ENCODE measurements at places on chromosomes 6 and 20.
A peak's percentile ranks its signal among the peaks of the same experiment; 100 is the strongest.

GRCh38 chr6:29230666-29231065 lies 60.0 kb downstream of the OR2J2 start:
- no peak for DNase-seq

GRCh38 chr6:40743226-40743625 lies 156.1 kb upstream of the LRFN2 start:
- no peak for DNase-seq

DNA sequence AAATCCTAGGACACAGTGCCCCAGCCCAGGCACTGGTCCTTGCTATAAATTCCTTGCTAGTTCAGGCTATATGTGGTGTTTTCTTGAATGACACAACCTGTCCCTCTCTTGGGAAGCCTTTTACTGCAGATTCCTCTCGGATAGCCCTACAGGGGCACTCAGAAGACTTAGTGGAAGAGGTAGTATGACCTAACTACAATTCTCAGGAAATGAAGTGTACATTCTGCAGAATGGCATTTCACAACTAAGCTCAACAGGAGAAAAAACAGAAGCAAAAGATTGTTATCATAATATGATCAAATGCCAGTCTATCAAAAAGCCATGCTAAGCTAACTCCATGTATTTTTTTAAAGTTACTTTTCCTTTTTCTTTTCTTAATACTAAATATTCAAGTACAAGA lies 66.3 kb upstream of the FBXL4 start:
- DNase-seq: no peak

- peak; percentile 42 for DNase-seq
These were observed 52.8 kb downstream of the GTF2H5 start for GRCh38 chr6:158220786-158221442.

DNA sequence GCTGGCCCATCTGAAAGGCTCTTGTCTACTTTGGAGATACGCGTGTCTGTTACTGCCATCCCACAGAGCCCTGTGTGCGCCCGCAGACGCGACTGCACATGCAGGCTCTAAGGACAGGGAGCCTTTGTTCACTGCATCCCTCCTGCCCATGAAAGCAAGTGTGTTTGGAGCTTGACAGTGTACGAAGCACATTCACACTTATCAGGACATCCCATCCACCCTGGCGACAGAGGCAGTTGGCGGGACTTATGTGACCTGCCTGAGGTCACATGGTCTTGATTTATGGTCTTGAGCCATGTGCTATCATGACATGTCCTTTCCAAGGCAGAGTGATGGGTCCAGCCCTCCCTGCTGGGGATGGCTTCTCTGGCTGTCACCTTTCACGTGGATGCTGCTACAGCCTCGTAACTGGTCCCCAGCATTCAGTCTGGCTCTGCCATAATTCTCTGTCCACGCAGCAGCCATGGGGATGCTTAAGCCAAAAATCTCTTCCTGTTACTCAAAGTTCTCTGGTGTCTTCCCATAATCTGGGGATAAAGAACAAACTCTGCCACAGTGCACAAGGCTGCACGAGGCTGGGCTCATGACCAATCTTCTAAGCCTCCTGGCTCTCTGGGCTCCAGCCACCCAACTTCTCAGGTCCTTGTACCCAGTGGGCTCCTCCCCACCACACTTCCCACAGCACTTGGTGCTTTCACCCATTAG lies 36.3 kb upstream of the FAM83D start:
- DNase-seq: no peak

GRCh38 chr20:38805958-38806854 lies 709 bp downstream of the PPP1R16B start:
- DNase-seq: no peak

DNA sequence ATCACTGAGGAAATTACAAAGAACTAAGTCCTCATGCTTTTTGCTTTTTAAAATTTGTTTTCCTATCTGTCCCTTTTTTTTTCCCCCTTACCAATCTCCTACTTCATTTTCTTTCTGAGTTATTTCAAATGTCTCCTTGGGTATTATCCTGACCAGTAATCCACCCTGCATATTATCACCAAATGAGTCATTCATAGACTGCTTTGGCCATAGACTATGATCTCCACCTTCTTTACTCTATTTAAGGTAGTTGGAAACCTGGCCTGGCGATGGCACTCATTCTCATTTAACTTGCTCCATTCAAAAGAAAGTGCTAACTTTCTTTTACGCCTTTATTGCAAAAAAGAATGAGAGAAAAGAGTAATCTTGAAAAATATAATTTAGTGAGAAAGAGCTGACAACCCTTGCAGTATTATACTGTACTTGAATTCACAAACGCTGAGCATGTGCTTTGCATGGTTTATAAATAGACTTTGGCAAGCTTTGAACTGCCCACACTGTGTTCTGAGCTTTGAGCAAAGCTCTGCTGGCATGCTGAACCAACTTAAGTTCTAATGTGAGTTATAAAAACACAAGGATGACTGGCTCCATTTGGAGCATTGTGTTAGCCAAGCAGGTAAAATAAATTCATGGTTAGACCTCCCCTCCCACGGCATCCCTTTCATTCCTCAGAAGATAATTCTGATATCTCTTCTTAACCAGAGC lies 198.9 kb downstream of the NKAIN2 start:
- DNase-seq: no peak

DNA sequence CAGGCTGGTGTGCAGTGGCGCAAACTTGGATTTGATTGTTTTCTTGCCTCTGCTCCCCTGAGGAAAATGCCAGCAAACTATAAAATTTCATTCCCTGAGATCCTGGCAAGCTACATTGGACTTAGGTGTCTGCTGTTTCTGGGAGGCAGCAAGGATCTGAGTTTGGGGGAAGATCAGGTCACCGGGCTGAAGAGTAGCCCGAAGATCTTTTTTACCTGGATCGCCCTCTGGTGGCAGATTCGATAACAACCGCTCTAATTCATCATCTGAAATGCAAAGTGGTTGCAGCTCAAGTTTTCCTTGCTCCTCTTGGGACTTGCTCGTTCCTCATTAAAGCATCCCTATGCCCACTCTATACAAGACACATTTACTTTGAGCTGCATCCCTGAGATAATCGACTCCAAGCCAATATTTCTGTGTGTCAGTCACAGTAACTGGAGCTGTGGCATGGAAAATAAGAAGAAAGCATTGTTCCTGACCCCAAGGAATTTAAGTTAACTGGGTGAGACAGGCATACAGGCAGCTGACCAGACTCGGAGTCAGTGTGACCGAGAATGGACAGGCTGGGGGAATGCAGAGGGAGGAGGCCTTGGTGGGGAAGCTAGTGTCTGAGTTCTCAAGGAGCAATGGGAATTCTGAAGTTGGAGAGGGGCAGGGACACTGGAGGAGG lies 131.8 kb upstream of the PROKR2 start:
- peak; percentile 3 for DNase-seq

GRCh38 chr6:2108700-2109306 lies 136.6 kb downstream of the GMDS start:
- no peak for DNase-seq

GRCh38 chr6:142653710-142654420 lies 291.1 kb downstream of the HIVEP2 start:
- no peak for DNase-seq

GRCh38 chr6:107132330-107132954 lies 17.1 kb upstream of the BEND3 start:
- no peak for DNase-seq

- no peak for DNase-seq
These were observed 20.9 kb downstream of the MAP1LC3A start for GRCh38 chr20:34579191-34579978.

- no peak for DNase-seq
These were observed 369.4 kb downstream of the BTBD9 start for GRCh38 chr6:38270367-38270766.

GRCh38 chr6:15955484-15955883 lies 173.4 kb upstream of the MYLIP start:
- no peak for DNase-seq

- DNase-seq: no peak
These were observed 90.1 kb upstream of the SLC22A16 start for GRCh38 chr6:110566346-110567125.

DNA sequence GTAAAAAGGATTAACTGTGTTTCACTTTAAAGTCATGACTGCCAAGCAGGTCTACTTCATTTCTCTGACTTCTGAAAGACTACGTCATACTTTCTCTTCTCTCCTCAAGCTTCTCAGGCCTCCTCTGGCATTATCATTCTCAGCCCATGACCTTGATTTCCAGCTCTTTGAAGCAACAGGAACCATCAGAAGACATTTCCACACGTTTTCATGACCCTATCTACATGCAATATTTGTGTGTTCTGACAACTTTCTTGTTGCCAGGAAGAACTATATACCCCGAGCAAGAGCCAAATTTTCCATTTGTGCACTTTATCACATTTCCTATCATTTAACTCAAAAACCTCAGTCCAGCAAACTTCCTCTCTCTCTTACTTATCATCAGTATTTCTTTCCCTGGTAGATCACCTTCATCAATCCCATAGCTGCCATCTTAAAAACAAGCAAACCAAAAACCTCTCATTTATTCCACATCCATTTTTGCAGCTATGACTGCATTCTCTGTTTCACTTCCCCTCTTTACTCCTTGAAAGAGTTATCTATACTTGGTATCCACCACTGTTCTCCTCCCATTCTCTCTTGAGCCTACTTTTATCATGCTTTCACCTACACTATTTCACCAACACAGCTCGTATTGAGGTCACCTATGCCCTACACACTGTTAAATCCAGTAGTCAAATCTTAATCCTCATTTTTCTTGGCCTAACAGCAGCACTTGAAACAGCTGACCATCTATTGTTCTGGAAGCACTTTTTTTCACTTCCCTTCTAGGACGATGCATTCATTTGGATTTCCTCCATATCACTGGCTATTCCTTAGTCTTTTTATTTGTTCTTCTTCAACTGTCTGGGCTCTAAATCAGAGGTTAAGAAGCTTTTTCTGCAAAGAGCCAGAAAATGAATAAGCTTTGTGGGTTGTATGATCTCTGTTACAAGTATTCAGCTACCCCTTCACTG lies 47.1 kb downstream of the STX7 start:
- DNase-seq: no peak

GRCh38 chr20:7657569-7657968 lies 282.7 kb downstream of the HAO1 start:
- no peak for DNase-seq

DNA sequence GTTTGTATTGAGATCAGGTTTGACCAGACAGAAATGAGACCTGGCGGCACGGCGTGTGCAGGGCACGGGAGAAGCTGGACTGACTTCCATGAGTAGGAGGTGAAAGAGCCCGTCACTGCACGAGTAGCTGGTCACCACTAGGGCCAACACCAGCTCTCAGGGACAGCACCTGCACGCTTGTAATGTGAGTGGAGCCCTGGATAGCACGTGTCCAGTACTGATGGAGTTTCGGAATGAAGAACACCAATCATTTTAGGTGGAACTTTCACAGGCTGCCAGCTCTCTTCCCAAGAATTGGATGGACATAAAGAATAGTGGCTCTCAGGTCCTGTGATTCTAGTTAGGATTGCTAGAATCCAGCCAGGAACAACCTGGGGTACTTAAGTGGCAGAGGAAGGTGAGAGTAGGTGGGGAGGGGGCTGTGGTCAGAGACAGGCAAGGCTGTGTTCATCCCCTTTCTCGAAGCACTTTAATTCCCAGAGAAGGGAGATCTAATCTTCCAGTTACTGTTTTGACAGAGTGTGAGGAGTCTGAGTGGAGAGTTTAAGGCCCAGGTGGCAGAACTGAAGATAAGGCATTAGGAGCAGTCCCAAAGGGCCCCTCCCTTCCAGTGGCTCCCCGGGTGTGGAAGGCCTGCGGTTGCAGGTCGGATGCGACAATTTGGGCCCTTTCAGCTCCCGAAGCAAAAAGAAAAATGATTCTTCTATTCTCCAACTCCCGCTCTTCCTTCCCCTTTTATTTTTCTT lies 314.8 kb downstream of the QKI start:
- DNase-seq: no peak

GRCh38 chr20:38125157-38126056 lies 39.7 kb downstream of the TGM2 start:
- DNase-seq: no peak

DNA sequence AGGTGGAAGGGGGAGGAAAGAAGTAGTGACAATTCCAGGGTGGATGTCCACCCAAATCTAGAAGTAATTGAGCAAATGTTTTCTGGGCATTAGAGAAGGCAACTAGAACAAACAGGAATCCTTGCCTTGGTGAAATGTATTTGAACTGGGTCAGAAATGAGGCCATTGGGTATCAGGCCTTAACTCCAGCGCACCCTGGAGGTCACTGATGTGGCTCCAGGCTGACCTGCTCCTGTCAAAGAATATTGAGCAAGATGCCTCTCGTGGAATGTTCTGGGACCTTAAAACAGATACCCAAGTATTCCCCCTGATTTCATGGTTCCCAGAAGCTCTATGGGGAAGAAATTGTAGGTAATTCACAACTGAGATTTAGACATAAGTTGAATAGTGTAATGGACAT lies 6.9 kb downstream of the HLA-DPB1 start:
- DNase-seq: no peak

DNA sequence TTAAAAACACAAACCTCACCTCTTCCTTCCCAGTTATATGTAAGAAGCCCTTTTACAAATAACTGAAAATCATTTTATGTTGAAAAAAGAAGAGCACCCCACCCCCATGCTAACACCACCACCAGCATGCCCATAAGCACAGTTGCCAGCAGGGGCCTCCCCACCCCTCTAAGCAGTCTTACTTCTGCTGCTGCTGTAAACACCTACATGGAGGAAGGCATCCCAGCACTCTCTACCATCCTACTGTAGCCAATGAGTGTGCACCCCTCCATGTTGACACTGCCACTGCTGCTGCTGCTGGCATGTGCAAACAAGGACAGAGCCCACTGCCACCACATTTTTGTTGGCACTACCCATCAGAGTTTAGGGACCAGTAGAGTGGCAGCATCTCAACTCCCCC lies 49.6 kb upstream of the PHIP start:
- DNase-seq: no peak

DNA sequence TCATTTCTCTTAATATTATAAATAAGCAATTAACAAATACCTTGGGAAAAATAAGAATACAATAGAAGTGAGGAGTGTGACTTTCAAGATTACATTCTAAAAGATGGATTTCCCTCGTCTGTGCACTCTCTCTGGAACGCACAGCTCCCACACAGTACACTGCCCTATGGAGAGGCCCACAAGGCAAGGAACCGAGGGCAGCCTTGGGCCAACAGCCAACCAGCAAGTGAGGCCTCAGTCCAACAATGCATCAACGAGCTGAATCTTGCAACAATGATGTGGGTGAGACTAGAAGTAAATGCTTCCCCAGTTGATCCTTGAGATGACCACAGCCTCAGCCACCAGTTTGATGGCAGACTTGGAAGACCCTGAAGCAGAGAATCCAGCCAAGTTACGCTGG lies 34.5 kb upstream of the AVP start:
- no peak for DNase-seq

- DNase-seq: no peak
These were observed 21.9 kb upstream of the CHMP4B start for GRCh38 chr20:33789109-33789857.

DNA sequence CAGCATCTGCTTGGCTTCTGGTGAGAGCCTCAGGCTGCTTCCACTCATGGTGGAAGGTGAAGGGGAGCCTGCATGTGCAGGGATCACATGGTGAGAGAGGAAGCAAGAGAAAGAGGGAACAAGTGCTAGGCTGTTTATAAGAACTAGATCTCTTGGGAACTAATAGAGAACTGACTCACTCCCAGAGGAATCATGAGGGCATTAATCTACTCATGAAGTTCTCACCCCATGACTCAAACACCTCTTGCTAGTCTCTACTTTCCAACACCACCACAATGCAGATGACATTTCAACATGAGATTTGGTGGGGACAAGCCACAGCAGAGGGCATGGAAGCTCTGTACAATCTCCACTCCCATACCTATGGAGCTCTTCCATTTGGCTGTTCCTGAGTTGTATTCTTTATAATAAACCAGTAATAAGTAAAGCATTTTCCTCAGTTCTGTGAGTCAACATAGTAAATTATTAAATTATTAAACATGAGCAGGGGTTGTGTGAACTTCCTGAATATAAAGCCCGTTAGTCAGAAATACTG lies 524.1 kb upstream of the NRSN1 start:
- no peak for DNase-seq
